ENCODE measurements at places on chromosomes 4 and X. TPM values are rescaled to one million over a fixed set of nuclear protein-coding genes. Genes with fewer than 3 reads are reported as not detected.

- H3K4me1 ChIP-seq: no peaks in the 10 kb centered on the region
- H3K36me3 ChIP-seq: no peaks in the 10 kb centered on the region
- no peak for DNase-seq
- H3K27ac ChIP-seq: no peak overlapping the region
- H3K27me3 ChIP-seq: no peaks in the 10 kb centered on the region
Measured at GRCh38 chr4:28362169-28362568, 1501.5 kb downstream of the STIM2 start.

DNA sequence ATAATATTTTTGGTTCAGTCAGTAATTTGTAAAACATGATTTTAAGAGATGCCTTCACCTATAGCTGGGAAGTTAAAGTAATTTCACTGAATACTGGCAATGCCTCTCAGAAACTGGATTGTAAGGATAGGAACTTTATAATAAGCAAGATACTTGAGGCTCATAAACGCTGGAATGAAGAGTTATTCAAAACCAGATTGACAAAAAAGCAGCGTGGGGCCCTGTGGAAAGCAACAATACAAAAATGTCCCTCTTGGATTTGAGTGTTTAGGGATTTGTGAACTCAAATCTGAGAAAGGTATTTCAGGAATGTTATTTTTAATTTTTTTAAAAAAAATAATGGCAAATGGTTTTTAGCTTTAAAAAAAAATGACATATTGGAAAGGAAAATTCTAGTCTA is 94.6 kb downstream of the ANK2 start:
- no peaks in the 10 kb centered on the region for H3K27me3 ChIP-seq
- no peak for DNase-seq
- no peaks in the 10 kb centered on the region for H3K36me3 ChIP-seq
- H3K4me3 ChIP-seq: no peak overlapping the region
- no peaks in the 10 kb centered on the region for H3K4me1 ChIP-seq
- H3K27ac ChIP-seq: no peak overlapping the region

- no peaks in the 10 kb centered on the region for H3K4me1 ChIP-seq
- H3K27me3 ChIP-seq: no peaks in the 10 kb centered on the region
- no peak for DNase-seq
- H3K27ac ChIP-seq: no peak overlapping the region
- no peak overlapping the region for H3K4me3 ChIP-seq
- no peaks in the 10 kb centered on the region for H3K36me3 ChIP-seq
Measured at GRCh38 chrX:15939737-15940136, 85.1 kb upstream of the AP1S2 start.

DNA sequence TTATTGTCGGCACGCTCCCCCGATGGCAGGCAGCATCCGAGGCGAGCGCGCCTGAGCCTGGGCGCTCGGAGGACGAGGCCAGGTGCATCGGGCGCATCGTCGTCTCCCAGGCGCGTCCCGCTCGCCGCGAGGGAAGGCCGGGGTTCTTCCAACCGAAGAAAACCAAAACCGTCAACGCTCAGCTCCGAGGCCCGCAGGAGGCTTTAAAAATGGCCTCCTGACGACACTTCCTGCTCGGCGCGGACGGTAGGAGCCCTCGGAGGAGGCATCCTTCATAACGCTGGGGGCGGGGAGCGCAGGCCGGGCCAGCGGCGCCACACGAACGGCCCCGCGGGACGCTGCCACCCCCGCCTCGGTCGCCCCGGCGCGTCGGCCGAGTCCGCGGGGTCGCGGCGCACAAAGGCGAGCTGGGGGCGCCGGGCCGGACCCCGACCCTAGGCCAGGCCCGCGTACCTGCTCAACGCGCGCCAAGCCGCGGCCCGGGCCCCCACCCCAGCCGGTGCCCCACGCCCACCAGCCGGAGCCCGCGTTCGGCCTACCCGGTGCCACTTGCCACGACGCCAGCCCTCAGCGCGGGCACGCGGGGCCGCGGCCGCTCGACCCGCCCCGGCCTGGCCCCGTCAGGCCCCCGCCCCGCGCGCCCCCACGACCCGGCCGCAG is 501 bp downstream of the ZNF518B start:
- H3K4me1 ChIP-seq: peaks cover 29% of the 10 kb centered on the region
- H3K27ac ChIP-seq: peak overlapping the region; percentile 61
- DNase-seq: peak; percentile 49
- peaks cover 8% of the 10 kb centered on the region for H3K36me3 ChIP-seq
- H3K4me3 ChIP-seq: peak overlapping the region; percentile 64

DNA sequence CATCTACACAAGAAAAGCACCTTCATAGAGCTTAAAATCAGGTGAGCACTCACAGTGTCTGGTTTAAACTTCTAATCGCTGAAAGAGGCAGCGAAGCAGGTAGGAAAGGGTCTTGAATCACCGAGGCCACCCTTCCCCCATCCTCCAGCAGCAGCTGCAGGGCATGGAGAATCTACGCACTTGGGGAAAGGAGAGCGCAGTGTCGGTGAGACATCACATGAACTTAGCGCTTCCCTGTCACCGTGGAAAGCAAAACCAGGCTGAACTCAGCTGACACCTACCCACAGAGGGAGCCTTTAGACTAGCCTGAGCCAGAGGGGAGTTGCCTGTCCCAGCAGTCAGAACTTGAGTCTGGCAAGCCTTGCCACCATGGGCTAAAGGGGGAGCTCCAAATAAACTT is 197.2 kb upstream of the ZFP42 start:
- no peaks in the 10 kb centered on the region for H3K36me3 ChIP-seq
- no peaks in the 10 kb centered on the region for H3K27me3 ChIP-seq
- no peak for DNase-seq
- H3K27ac ChIP-seq: no peak overlapping the region

GRCh38 chrX:133191739-133192039 is 26.5 kb downstream of the TFDP3 start:
- H3K27me3 ChIP-seq: no peaks in the 10 kb centered on the region
- DNase-seq: no peak
- H3K27ac ChIP-seq: no peak overlapping the region
- H3K4me3 ChIP-seq: no peak overlapping the region
- no peaks in the 10 kb centered on the region for H3K4me1 ChIP-seq

DNA sequence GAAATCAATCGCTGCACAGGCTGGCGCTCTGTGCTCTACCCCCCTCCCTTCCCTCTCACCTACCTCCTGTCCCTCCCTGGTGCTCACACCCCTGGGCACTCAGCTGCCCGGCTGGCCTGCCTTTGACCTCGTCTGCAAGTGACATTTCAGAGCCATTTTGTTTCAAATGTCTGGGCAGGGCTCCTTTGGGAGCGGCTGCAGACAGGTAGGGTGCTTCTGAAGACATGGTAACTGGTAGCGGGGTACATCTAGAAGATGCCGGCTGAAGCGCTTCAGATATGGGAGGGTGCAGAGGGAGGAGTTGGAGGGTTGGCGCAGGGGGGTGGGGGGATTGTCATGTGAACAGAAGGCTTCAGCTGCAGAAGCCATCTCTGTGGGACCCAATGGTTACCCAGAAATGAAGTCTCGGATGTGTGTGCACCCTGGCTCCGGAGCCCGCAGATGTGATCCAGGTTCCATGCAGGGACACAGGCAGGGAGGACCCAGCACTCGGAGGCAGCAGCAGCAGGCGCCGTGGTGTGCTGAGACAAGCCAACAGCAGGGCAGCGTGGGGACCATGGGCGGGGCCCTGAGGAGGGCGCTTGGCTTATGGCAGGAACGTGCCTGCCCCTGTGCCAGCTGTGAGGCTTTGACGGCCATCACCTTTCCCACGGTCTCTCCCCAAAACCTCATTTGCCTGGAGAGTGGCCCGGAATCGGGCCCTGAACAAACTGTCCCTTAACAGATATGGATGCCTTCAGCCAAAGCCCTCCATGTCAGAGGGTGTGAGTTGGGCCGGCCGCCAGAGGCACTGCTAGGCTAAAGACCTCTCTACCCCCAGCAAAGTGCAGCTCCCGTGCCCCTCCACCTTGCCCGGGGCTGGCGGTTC is 7.6 kb upstream of the DUSP9 start:
- DNase-seq: no peak
- H3K27ac ChIP-seq: no peak overlapping the region
- H3K27me3 ChIP-seq: no peaks in the 10 kb centered on the region
- H3K36me3 ChIP-seq: no peaks in the 10 kb centered on the region
- no peaks in the 10 kb centered on the region for H3K4me1 ChIP-seq
- no peak overlapping the region for H3K4me3 ChIP-seq

DNA sequence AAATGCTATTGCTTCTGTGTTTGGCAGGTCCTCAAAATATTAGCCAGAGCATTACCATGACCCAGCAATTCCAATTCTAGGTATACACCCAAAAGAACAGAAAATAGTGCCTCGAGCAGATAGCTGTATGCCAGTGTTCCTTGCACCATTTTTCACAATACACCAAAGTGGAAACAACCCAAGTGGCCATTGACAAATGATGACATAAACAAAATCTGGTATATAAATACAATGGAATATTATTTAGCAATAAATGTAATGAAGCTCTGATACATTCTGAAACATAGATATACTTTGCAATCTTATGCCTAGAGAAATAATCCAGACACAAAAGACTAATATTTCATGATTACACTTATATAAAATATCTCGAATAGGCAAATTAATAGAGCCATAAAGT is 451.8 kb upstream of the PCDH7 start:
- no peaks in the 10 kb centered on the region for H3K36me3 ChIP-seq
- H3K4me1 ChIP-seq: no peaks in the 10 kb centered on the region
- no peaks in the 10 kb centered on the region for H3K27me3 ChIP-seq
- no peak overlapping the region for H3K4me3 ChIP-seq
- H3K27ac ChIP-seq: no peak overlapping the region

GRCh38 chr4:131566026-131566425 is 1583.1 kb upstream of the PCDH10 start:
- no peak for DNase-seq
- H3K4me3 ChIP-seq: no peak overlapping the region
- no peaks in the 10 kb centered on the region for H3K4me1 ChIP-seq
- H3K27me3 ChIP-seq: no peaks in the 10 kb centered on the region

- H3K4me3 ChIP-seq: no peak overlapping the region
- H3K36me3 ChIP-seq: no peaks in the 10 kb centered on the region
- H3K27ac ChIP-seq: no peak overlapping the region
- H3K27me3 ChIP-seq: no peaks in the 10 kb centered on the region
Measured at GRCh38 chr4:107843391-107843790, 18.7 kb downstream of the SGMS2 start.

GRCh38 chr4:172207258-172207657 is 394.1 kb downstream of the GALNTL6 start:
- no peaks in the 10 kb centered on the region for H3K36me3 ChIP-seq
- H3K4me1 ChIP-seq: no peaks in the 10 kb centered on the region

GRCh38 chr4:101417046-101417445 is 69.7 kb upstream of the PPP3CA start:
- no peak for DNase-seq
- H3K27me3 ChIP-seq: no peaks in the 10 kb centered on the region
- H3K4me1 ChIP-seq: peaks cover 35% of the 10 kb centered on the region
- no peak overlapping the region for H3K27ac ChIP-seq

GRCh38 chr4:61918987-61919386 is 718.9 kb downstream of the ADGRL3 start:
- no peaks in the 10 kb centered on the region for H3K27me3 ChIP-seq
- no peak overlapping the region for H3K27ac ChIP-seq
- no peak for DNase-seq
- no peaks in the 10 kb centered on the region for H3K4me1 ChIP-seq
- H3K4me3 ChIP-seq: no peak overlapping the region

DNA sequence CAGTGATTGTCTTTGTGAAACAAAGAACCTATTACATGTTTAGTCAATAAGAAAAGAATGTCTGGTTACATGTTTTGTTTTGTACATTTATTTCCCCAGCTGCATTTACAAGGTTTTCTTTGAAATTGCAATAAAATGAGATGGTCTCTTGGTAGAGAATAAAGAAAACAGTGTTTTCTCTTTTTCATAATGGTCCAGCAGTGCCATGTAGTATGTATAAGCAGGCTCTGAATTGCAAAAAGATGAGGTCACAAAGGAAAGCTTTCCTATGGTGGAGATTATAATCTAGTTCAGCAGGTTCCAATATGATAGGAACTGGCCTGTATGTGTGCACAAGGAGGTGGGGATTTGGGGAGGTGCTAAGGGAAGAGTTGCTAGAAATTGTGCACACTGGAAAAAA is 1417.3 kb downstream of the STIM2 start:
- H3K36me3 ChIP-seq: no peaks in the 10 kb centered on the region
- no peaks in the 10 kb centered on the region for H3K27me3 ChIP-seq
- no peak for DNase-seq
- H3K4me3 ChIP-seq: no peak overlapping the region

GRCh38 chr4:2934077-2934812 is 29.0 kb downstream of the NOP14 start:
- peaks cover 13% of the 10 kb centered on the region for H3K36me3 ChIP-seq
- DNase-seq: peak; percentile 49
- H3K4me1 ChIP-seq: peaks cover 55% of the 10 kb centered on the region

DNA sequence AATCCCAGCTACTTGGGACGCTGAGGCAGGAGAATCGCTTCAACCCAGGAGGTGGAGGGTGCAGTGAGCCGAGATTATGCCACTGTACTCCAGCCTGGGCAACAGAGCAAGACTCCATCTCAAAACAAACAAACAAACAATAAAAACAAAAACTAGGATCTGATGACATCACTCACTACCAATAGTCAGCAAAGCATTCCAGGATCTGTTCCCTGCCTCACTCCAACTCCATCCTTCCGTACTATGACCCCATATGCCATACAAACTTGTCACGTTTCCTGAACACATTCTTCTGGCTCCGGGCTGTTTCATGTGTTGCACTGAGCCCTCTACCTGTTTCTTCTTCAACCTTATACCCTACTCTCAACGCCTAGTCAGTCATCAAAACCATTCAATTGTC is 47.3 kb downstream of the RBM47 start:
- H3K27me3 ChIP-seq: no peaks in the 10 kb centered on the region
- H3K36me3 ChIP-seq: no peaks in the 10 kb centered on the region
- no peak overlapping the region for H3K27ac ChIP-seq
- no peaks in the 10 kb centered on the region for H3K4me1 ChIP-seq
- H3K4me3 ChIP-seq: no peak overlapping the region
- DNase-seq: no peak

DNA sequence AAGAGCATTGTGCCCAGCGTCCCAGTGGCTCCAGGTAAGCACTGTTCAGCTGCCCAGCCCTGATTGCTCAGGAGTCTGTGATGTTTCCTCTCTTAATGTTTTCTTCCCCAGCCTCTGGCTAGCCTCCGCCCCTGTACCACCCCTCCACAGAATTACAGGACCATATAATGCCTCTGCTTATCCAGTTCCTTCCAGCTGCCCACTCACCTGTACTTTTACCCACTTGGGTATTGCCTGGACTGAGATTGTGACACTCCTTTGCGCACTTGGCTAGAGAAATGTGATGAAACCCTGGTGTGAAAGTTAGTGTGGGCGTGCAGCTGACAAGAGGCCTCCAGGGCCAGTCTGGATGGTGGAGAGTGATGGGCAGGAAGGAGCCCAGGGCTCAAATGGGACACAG is at the start of gene AWAT2:
Gene AWAT2, minus strand, starts transcription at position 14 of the 400 bp plus-strand sequence. Its CDS starts 6 bp downstream, at position 8.
- H3K36me3 ChIP-seq: no peaks in the 10 kb centered on the region
- H3K4me1 ChIP-seq: no peaks in the 10 kb centered on the region
- no peak within 1 kb of the TSS for H3K4me3 ChIP-seq
- no peak for DNase-seq

- H3K27me3 ChIP-seq: no peaks in the 10 kb centered on the region
- H3K36me3 ChIP-seq: no peaks in the 10 kb centered on the region
Measured at GRCh38 chrX:123274796-123275195, 90.7 kb downstream of the GRIA3 start.

FAM47A gene
- total RNA-seq: not detected

FRMPD4 gene
- total RNA-seq: not detected

TLR2 gene
- total RNA-seq: 0.53 TPM

NAA11 gene
- total RNA-seq: not detected

MID1 gene
- total RNA-seq: not detected

WDR17 gene
- 1.0 TPM for total RNA-seq

MAGEE2 gene
- not detected for total RNA-seq

KIT gene
- total RNA-seq: 0.20 TPM

RNF150 gene
- not detected for total RNA-seq

FGD1 gene
- total RNA-seq: 0.07 TPM

FGF13 gene
- total RNA-seq: not detected

XAGE1B gene
- not detected for total RNA-seq

EDA2R gene
- 2.0 TPM for total RNA-seq

TLR3 gene
- total RNA-seq: 0.33 TPM

CCDC149 gene
- 0.07 TPM for total RNA-seq

ZNF185 gene
- total RNA-seq: 0.82 TPM

SH3D19 gene
- total RNA-seq: not detected

FGA gene
- not detected for total RNA-seq

Data from CD8-positive, alpha-beta memory T cell (primary cell).